ENCODE measurements at places on chromosomes 13 and 19. TPM values are rescaled to one million over a fixed set of nuclear protein-coding genes. Genes with fewer than 3 reads are reported as not detected.

- H3K4me3 ChIP-seq: no peak overlapping the region
- H3K27me3 ChIP-seq: no peaks in the 10 kb centered on the region
- DNase-seq: no peak
Observed at GRCh38 chr13:37383046-37383445, 215.5 kb downstream of the POSTN start.

- H3K27ac ChIP-seq: no peak overlapping the region
- no peaks in the 10 kb centered on the region for H3K27me3 ChIP-seq
- no peak overlapping the region for H3K4me3 ChIP-seq
- no peaks in the 10 kb centered on the region for H3K4me1 ChIP-seq
- DNase-seq: no peak
Observed at GRCh38 chr13:61162636-61163035, 253.0 kb downstream of the PCDH20 start.

LGALS4 gene
- 1.6 TPM for total RNA-seq

GRCh38 chr13:90934741-90935140, 412.7 kb upstream of the MIR17HG start:
- no peak overlapping the region for H3K27ac ChIP-seq
- no peak overlapping the region for H3K4me3 ChIP-seq
- H3K36me3 ChIP-seq: no peaks in the 10 kb centered on the region
- no peak for DNase-seq
- H3K4me1 ChIP-seq: no peaks in the 10 kb centered on the region

DNA sequence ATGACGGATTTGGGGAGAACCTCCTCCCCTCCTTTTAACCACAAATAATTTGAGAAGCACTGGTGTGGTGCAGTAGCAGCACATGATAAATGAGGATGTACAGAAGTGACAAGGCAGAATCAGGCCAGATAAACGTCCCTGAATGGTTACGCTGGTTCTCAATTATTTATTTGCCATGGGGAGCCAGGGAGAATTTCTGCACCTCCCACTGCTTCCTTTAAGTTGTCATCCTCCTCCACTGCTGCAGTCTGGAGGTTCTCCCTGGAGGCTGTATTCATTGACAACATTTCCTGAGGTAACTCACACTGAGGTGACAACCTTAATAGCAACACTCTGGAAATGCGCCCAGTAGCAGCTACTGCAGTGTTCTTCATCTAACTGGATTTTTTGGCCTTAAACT, 308.9 kb upstream of the SLITRK1 start:
- no peaks in the 10 kb centered on the region for H3K4me1 ChIP-seq
- H3K27ac ChIP-seq: no peak overlapping the region
- no peak overlapping the region for H3K4me3 ChIP-seq

DNA sequence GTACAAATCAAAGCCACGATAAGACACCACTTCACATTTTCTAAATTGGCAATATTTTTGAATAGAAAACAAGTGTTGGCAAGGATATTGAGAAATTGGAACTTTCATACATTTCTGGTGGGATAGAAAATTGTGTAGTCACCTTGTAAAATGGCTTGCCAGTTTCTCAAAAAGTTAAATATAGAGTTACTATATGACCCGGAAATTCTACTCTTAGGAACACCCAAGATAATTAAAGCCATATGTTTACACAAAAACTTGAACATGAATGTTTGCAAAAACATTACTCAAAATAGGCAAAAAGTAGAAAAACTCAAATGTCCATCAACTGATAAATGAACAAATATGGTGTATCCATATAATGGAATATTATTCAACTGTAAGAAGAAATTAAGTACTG, 552.5 kb downstream of the TBC1D4 start:
- no peak for DNase-seq
- H3K27me3 ChIP-seq: no peaks in the 10 kb centered on the region
- no peak overlapping the region for H3K27ac ChIP-seq
- H3K4me3 ChIP-seq: no peak overlapping the region
- no peaks in the 10 kb centered on the region for H3K4me1 ChIP-seq

DNA sequence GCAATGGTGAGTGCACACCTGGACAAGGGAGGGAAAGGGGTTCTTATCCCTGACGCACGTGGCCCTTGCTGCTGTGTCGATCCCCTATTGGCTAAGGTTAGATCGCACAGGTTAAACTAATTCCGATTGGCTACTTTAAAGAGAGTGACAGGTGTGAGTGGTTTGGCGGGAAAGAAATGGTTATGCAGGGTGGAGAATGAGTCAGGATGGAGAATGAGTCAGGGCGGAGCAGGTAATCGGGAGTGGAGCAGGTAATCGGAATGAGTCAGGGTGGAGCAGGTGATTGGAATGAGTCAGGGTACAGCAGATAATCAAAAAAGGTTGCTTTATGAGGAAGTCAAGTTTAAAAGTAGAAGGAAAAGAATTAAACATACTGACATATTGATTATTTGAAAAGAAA, 24.4 kb upstream of the SIAH3 start:
- H3K4me1 ChIP-seq: no peaks in the 10 kb centered on the region
- no peaks in the 10 kb centered on the region for H3K36me3 ChIP-seq
- DNase-seq: no peak
- peaks cover 8% of the 10 kb centered on the region for H3K27me3 ChIP-seq
- H3K27ac ChIP-seq: no peak overlapping the region

GRCh38 chr13:97241761-97242160, 19.6 kb downstream of the MBNL2 start:
- H3K4me1 ChIP-seq: peaks cover 34% of the 10 kb centered on the region
- H3K27ac ChIP-seq: no peak overlapping the region
- DNase-seq: no peak
- no peaks in the 10 kb centered on the region for H3K27me3 ChIP-seq
- no peak overlapping the region for H3K4me3 ChIP-seq

GRCh38 chr13:97403893-97404750, 29.8 kb upstream of the RAP2A start:
- no peak overlapping the region for H3K4me3 ChIP-seq
- H3K27ac ChIP-seq: no peak overlapping the region
- H3K27me3 ChIP-seq: peaks cover 18% of the 10 kb centered on the region
- H3K36me3 ChIP-seq: no peaks in the 10 kb centered on the region
- no peaks in the 10 kb centered on the region for H3K4me1 ChIP-seq

GRCh38 chr13:27406178-27406939, 18.1 kb upstream of the GTF3A start:
- peak; percentile 25 for DNase-seq
- no peaks in the 10 kb centered on the region for H3K36me3 ChIP-seq
- no peak overlapping the region for H3K27ac ChIP-seq
- no peak overlapping the region for H3K4me3 ChIP-seq

DNA sequence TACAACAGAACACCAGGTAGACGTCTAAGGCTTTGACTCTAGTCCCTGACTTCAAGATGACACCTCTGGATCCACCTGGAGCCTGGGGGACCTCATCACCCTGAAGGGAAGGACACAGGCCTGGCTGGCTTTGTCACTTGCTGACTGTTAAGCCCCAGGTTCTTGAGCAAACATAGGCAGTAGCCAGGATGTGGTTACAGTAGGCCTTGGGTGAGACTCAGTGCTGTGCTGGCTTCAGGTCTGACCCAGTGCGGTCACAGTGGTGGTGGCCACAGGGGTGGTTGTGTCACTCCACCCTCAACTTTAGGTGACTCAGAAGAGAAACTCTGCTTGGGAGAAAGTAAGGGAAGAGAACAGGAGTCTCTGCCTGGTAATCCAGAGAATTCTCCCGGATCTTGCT, 497.8 kb downstream of the UQCRFS1 start:
- no peak overlapping the region for H3K27ac ChIP-seq
- H3K4me3 ChIP-seq: no peak overlapping the region
- H3K36me3 ChIP-seq: no peaks in the 10 kb centered on the region
- no peaks in the 10 kb centered on the region for H3K4me1 ChIP-seq

GRCh38 chr19:47226426-47227351, 4.3 kb downstream of the BBC3 start:
- H3K27me3 ChIP-seq: no peaks in the 10 kb centered on the region
- H3K27ac ChIP-seq: peak overlapping the region; percentile 84
- H3K4me1 ChIP-seq: peaks cover 12% of the 10 kb centered on the region
- peaks cover 17% of the 10 kb centered on the region for H3K36me3 ChIP-seq

GRCh38 chr13:98293570-98294142, 116.6 kb upstream of the RNF113B start:
- no peak overlapping the region for H3K4me3 ChIP-seq
- no peak overlapping the region for H3K27ac ChIP-seq
- H3K36me3 ChIP-seq: no peaks in the 10 kb centered on the region
- no peaks in the 10 kb centered on the region for H3K27me3 ChIP-seq
- no peaks in the 10 kb centered on the region for H3K4me1 ChIP-seq

ZNF540 gene
- total RNA-seq: 0.41 TPM

ICAM1 gene
- 75.3 TPM for total RNA-seq

SPART gene
- 31.7 TPM for total RNA-seq

- no peak for DNase-seq
- H3K27me3 ChIP-seq: peaks cover 28% of the 10 kb centered on the region
- H3K4me3 ChIP-seq: no peak overlapping the region
- H3K27ac ChIP-seq: no peak overlapping the region
- H3K36me3 ChIP-seq: no peaks in the 10 kb centered on the region
- peaks cover 7% of the 10 kb centered on the region for H3K4me1 ChIP-seq
Observed at GRCh38 chr19:3270902-3271301, 46.4 kb downstream of the CELF5 start.

SYNGR4 gene
- not detected for total RNA-seq

GRCh38 chr19:2166741-2167738, 3.3 kb downstream of the DOT1L start:
- DNase-seq: no peak
- peak overlapping the region; percentile 93 for H3K4me3 ChIP-seq
- H3K27ac ChIP-seq: peak overlapping the region; percentile 33
- peaks cover 44% of the 10 kb centered on the region for H3K36me3 ChIP-seq

DNA sequence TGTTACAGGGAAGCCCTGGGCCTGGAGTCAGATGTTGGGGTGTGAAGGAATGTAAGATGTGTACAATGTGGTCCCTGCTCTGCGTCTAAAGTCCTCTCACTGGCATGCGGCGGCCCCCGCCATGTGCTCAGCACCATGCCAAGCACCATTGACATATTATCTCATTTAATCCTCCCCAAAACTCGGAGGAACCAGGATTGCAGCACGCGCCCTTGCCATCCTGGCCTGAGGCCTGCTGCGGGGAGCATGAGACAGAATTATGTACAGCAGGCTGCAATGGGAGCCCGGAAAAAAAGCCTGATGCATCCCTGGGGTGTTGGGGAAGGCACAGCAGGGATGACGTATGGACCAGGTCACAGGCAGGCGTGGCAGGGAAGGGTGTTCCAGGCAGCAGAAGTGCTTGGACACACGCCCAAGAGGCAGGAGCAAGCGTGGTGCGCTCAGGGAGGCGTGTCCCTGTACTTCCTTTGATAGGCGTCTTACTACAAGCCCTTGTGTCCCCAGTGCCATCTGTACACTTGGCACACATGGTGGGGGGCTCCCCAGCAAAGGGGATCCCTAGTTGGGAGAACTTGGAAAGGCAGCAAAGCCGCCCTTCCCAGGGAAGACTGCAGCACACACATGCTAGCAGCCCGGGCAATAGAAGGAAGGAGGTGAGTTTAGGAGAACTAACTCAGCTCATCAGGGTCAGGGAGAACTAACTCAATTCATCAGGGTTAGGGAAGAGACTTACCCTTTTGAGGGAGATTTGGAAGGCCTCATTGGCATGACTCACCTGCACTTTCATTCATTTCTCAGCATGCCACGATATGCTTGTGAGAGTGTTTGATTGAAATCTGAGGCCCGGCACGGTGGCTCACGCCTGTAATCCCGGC, 3.4 kb downstream of the EVI5L start:
- no peak for DNase-seq
- no peak overlapping the region for H3K27ac ChIP-seq
- H3K4me3 ChIP-seq: no peak overlapping the region
- H3K27me3 ChIP-seq: peaks cover 5% of the 10 kb centered on the region
- H3K36me3 ChIP-seq: no peaks in the 10 kb centered on the region

DNA sequence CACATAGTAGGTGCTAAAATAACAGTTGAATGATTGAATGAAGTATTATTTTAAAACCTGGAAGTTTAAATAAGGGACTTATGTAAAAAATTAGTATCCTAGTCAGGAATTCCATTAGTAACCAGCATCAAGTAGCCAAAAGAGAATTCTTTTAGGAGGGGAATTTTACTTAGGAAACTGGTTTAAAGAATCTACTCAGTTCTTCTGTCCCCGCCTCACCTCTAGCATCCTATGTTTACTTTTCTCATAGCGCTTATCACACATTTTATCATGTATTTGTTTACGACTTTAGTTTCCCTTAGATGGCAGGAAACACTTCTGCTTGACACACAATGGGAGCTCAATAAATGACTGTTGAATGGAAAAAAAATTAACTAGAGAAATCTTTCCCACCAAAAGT, 229.0 kb downstream of the KLF5 start:
- H3K27ac ChIP-seq: no peak overlapping the region
- H3K4me1 ChIP-seq: no peaks in the 10 kb centered on the region
- H3K27me3 ChIP-seq: peaks cover 17% of the 10 kb centered on the region
- no peak for DNase-seq
- H3K4me3 ChIP-seq: no peak overlapping the region

ZNF845 gene
- total RNA-seq: 5.6 TPM

GRCh38 chr13:99258210-99258860, at the start of gene GPR18:
Gene GPR18 (minus strand): TSS chr13:99258379. CDS start chr13:99255872, 2,507 bp downstream.
- H3K36me3 ChIP-seq: peaks cover 66% of the 10 kb centered on the region
- peaks cover 61% of the 10 kb centered on the region for H3K4me1 ChIP-seq
- peak within 1 kb of the TSS; percentile 97 for H3K4me3 ChIP-seq
- H3K27me3 ChIP-seq: no peaks in the 10 kb centered on the region
- DNase-seq: peak; percentile 31

FAAP24 gene
- 10.7 TPM for total RNA-seq

- peaks cover 48% of the 10 kb centered on the region for H3K36me3 ChIP-seq
- no peak for DNase-seq
- H3K4me3 ChIP-seq: peak overlapping the region; percentile 82
- H3K27me3 ChIP-seq: no peaks in the 10 kb centered on the region
- peak overlapping the region; percentile 53 for H3K27ac ChIP-seq
- peaks cover 42% of the 10 kb centered on the region for H3K4me1 ChIP-seq
Observed at GRCh38 chr13:113207890-113208420, 514 bp downstream of the PCID2 start.

TEX101 gene
- not detected for total RNA-seq

DNA sequence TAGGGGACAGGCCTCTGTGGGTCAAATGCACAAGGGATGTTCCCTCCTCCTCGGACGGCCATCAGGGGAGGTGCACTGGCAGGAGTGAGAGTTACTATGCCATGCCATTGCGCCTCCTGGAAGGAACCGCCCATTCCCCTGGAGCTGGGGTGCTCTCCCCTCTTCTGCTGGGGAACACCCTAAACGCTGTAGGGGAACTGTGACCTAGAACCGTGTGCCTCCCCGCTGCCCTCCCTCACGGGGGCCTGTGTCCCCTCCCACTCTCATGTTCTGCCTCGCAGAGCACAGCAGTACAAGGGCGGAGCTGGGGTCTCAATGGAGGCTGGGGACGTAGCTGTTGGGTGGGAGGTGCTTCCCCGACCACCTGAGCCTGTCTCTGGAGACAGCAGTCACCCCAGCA, 17.2 kb upstream of the CRTC1 start:
- H3K4me3 ChIP-seq: no peak overlapping the region
- DNase-seq: no peak
- H3K27ac ChIP-seq: no peak overlapping the region
- H3K36me3 ChIP-seq: peaks cover 11% of the 10 kb centered on the region
- H3K4me1 ChIP-seq: peaks cover 2% of the 10 kb centered on the region

All from activated T-helper 2 cell treated with anti-CD3 and anti-CD28 coated beads, Interferon-gamma antibody, Interleukin-2, Interleukin-4, amounts not matched to agents 10 μg/mL and 5 μg/mL and 100 μg/mL, durations not matched to agents 14 hours and 24 hours and 36 hours (primary cell).